ENCODE measurements at places on chromosomes 5 and 9.

DNA sequence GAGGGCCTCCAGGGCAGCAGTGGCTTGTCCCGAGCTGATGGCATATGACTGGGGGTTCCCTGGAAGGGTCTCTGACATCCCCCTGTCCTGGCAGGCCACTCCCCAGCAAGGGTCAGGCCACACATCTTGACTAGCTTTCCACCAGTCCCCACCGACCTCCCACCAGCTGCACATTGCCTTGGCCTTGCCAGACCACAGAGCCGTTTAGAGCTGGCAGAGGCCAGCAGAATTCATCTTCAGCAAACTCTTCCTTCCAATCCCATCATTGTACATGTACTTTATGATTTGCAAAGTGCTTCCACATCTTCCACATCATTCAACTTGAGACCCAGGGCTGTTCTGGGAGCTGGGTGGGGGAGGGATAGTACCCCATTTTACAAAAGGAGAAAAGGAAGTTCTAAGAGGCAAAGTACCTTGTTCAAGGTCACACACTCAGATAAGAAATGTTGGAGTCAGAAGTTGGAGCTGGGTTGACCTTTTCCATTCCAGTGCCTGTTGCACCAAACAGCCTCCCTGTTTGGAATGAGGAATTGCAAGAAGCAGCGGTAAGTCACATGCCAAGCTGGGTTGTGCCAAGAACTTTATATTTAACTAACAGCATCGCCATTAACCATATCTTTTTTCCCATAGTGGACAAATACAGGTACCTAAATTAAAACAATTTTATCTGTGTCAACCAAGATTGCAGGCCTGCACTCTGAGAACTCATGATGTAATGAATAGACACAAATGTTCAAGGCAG, 25.8 kb upstream of the COL15A1 start:
- DNase-seq: no peak

- DNase-seq: no peak
Measured at GRCh38 chr5:180007582-180007981, 64.0 kb downstream of the RNF130 start.

DNA sequence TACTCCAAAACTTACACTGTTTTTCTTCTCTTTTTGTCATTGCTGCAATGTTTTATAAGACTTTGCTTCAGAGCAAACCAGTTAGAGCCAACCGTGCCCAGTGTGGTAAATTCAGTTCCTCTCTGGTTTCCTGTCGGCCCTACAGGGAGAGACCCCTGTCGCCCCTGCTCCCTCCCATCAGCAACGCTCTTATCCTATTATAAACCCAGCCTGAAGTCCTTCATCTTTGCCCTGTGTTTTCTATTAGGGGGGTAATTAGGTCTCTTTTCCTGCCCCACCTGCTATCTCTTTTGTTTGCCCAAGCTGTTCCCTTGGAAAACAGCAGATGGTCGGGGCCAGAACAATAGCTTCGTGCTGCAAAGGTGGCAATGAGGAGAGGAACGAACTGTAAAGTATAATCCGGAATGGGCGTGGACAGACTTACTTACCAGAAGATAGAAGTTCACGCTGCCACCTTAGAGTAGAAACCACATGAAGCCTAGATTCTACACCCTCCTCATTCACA, 21.4 kb upstream of the OTULINL start:
- peak; percentile 94 for DNase-seq

DNA sequence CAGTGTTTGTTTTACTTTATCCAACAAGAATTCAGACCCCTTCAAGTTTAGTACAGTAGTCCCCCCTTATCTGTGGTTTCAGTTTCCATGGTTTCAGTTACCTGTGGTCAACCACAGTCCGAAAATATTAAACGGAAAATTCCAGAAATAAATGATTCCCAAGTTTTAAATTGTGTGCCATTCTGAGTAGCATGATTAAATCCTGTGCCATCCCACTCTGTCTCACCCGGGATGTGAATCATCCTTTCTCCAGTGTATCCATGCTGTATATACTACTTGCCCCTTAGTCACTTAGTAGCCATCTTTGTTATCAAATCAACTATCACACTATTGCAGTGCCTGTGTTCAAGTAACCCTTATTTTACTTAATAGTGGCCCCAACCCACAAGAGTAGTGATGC, 153.8 kb upstream of the RASA1 start:
- no peak for DNase-seq

DNA sequence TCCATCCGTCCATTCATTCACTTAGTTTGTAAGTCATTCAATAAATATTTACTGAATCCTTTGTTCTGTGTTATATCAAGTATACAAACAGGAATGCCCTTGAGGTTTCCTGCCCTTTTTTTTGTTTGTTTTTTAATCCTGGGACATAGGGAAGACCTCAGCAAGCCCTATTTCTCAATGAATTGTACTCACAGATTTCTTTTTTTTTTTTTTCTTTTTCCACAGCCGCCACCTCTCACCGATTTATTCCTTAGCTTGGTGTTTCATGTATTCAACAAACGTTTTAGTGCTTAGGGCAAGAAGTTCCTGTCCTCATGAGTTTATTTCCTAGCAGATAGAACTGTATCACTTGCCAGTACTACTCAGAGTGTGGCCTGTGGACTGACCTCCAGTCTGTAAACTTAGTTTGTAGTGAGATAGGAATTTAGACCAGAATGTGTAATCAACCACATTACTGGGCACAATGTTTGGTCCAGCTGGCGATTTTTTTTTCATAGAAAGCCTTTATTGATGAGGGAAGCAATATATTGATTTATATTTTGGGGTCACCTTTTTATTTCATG, 35.4 kb upstream of the C5orf47 start:
- DNase-seq: no peak

- peak; percentile 1 for DNase-seq
Measured at GRCh38 chr5:132905938-132906337, 32.5 kb downstream of the LEAP2 start.

DNA sequence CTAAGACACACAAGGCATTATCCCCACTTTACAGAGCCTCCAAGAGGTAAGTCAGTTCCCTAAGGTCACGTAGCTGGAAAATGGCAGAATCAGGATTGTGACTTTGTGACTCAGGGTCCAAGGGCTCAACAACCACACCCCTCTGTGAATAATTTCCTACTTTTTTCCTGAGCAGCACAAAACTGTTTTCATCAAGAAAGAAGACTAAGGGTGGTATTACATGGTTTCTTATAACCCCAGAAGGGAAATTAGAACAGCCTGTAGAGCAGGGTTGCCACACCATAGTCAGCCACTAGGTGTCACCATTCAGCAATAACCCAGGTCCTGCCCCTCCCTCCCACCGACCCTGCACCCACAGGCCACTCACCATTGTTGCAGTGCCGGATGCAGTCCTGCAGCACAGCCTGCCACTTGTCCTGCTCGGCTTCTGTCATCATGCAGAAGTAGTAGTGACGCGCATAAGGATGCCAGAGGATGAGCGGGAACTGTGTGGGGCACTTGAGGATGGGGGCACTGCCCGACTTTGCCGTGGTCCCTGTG, 72.1 kb downstream of the LRSAM1 start:
- no peak for DNase-seq

- peak; percentile 39 for DNase-seq
Measured at GRCh38 chr9:124000161-124000783, 11.3 kb upstream of the LHX2 start.

- DNase-seq: no peak
Measured at GRCh38 chr9:91120200-91120599, 241.5 kb downstream of the AUH start.

DNA sequence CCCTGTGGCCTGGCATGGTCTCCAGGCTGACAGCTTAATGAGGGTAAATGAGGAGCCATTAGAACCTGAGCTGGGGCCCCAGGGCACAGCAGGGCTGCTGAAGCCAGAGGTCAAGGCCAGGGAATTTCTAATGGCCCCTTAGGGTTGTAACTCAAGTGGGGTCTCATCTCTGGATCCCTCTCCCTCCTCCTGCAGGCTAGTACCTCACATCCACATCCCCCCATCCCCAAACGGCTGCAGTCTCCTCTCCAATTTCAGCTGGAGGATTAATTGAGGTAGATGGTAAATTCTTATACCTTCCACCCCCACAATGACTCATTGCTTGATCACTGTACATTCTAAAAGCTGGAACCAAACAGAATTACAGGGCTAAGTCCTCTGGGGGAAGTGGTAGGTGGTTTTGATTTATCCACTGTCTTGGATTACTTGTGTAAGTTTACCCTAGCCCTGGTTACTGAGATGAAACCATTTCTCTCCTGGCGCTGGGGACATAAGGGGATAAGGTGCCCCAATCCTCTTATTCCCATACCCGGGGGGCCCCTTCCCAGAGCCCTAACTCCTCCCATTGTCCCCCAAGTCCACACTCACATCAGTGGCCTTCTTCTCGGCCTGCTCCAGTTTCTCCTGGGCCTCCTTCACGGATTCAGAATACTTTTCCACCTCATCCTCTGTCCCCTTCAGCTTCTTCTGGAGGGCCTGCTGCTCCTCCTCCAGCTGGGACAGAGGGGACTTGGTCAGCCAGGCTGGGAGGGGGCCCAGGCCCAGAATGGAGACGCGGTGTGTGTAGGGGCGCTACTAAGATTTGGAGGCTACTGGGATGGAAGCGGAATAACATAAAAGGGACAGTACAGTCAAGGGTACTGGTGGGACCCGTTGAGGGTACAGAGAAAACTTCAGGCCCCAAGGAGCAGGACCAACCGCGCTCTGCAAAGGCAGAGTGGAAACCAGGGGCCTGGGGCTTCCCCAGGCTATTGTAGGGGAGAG, 875 bp downstream of the TPM2 start:
- DNase-seq: no peak

- DNase-seq: peak; percentile 56
Measured at GRCh38 chr9:69122549-69123141, 51.4 kb upstream of the TJP2 start.

DNA sequence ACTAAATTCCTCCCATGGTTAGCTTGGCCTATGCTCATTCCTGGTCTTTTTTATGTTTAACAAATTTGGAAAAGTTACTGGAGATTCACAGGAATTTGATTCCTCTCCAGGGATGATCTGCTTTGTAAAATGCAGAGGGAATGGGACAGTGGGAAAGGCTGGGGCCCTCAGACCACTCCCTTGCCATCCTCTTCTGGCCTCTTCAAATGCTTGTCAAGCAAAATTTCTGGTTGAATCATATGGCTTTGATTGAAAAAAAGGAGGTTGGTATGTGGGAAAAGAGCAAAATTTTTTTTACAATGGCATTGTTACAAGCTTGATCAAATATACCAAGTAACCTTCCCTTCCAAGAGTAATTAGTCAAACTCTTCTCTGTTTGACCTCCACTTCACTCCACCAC, 225.1 kb downstream of the PIK3R1 start:
- no peak for DNase-seq

GRCh38 chr9:70398145-70398556, 16.3 kb downstream of the KLF9 start:
- no peak for DNase-seq

- DNase-seq: no peak
Measured at GRCh38 chr5:132492386-132493125, 2.0 kb upstream of the IRF1 start.

GRCh38 chr5:60846298-60846697, 2.2 kb upstream of the ELOVL7 start:
- DNase-seq: no peak

DNA sequence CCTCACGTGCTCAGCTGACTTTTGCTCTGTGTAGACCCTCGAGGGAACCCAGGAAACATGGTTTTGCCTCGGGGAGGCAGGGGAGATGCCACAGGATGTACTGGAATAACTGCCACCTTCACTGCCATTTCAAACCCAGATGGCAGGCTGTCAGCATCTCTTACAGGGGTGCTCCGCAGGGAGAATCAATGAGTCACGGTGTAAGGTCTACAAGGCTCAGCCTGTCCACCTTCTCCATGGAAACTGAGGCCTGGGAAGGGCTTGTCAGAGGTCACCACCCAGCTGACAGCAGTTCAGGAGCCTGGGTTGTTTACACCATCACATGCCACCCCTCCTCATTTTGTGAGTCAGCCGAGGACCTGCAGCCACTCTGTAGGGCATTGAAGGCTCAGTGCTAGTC, 30.8 kb downstream of the DAB2IP start:
- no peak for DNase-seq

DNA sequence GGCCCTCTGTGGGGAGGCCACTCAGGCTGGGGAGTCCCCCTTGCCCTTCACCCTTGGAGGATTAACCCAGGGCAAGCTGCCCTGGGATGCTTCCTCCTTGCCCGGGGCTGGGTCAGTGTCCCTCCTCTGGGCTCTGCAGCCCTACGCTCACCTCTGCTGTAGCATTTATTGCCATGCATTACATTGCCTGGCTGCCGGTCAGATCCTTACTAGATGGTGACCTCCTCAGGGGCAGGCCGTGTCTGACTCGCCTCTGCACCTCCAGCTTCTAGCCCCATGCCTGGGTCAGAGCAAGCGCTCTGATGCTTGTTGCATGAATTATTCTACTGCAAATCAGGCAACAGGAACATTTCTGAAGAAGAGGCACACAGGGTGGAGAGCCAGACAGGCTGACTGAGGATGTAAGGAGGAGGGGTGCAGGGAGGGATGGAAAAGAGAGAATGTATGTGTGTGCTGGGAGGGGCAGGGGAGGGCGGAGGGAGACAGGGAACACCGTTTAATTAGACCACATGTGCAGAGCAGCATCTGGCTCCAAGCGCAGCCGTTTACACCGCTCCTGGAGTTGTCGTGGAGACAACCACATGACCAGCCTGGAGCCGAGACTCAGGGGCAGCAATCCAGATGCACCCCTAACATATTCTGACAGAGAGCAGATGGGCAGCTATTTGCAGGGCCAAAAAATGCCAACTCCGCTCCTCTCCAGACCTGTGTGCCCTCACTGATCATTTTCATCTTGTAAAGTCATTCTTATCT, 117.0 kb downstream of the CRB2 start:
- peak; percentile 15 for DNase-seq

DNA sequence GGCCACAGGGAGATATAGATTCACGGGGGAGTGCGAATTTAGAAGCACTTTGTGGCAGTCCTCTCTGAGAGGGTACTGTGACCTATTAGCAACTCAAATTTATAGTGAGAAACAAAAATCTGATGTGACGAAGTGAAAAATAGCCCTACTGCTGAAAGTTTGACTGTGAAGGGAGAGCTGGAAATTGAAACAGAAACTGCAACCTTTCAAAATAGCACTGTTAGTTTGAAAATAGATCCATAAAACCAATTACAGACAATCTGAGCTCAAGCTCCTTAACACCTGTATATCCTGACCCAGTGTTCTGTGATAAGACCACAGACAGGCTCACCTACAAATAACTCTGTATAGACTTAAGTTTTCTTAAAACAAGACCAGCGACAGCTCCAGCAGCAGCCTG, 420.1 kb downstream of the IRX1 start:
- DNase-seq: no peak

- no peak for DNase-seq
Measured at GRCh38 chr9:81373294-81373693, 316.1 kb downstream of the TLE1 start.

DNA sequence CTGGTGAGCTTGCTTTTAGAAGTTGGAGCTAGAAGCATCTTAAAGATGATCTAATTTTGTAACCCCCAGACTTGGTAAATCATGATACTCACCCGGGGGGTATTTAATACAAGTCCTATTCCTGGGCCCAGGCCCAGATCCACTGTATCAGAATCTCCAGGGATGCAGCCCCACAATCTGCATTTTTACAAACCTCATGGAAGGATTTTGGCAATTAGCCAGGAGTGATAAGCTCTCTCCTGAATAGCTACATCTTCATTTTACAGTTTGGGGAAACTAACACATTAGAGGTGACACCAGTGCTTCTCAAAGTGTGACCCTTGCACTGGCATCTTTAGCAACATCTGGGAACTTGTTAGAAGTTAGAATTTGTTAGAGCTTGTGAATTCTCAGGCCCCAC, 31.2 kb upstream of the OTP start:
- no peak for DNase-seq

- DNase-seq: no peak
Measured at GRCh38 chr9:135799261-135799660, 97.3 kb downstream of the KCNT1 start.

- peak; percentile 11 for DNase-seq
Measured at GRCh38 chr9:90167914-90168313, 474.7 kb downstream of the DIRAS2 start.

Measured in NCI-H345 (cell line).